Cardiac muscle cell (in vitro differentiated cells and primary cell): ENCODE measurements at places on chromosomes 12 and 14. TPM values are rescaled to one million over a fixed set of nuclear protein-coding genes. Genes with fewer than 3 reads are reported as not detected.

DNA sequence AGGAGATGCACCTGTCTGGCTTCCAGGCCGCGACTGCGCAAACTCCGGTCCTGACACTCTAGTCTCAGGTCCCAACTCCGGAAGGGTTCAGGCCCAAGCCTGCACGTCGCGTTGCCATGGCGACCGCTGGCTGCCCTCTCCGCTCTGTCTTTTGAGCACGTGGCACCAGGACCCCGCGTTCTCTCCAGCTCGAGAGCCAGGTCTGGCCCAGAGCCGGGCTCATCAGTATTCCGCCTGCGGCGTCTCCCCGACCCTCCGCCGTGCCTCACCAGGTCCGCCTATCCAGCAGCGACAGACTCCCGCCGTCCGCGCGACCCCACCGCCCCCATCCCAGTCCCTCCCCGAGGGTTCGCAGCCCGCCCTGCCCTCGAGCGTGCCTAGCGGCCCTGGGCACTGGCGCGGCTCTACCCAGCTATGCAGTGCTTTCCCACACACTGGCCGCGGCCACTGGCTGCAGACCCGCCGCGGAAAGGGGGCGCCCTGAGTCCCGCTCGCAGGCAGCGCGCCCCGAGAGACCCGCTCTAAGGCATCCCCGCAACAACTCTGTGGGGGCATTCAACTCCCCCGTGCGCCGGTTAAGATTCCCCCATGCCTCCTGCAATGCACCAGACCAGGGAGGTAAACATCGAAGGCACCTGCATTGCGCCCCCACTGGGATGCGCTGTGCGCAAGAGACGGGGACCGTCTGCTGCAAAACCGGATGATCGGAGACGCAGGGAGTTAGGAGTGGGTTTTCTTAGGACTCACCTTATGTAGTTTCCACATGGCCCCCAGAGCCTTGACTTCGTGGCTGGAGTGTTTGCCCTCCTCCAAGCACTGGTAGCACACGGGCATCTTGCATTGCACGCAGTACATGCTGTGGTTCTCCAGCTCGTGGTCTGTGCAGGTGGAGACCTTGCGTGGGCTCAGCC, 1.3 kb downstream of the TRIM9 start:
- H3K36me3 ChIP-seq = no peaks in the 10 kb centered on the region
- H3K4me3 ChIP-seq = peak overlapping the region; percentile 57
- peak; percentile 21 for DNase-seq
- H3K4me1 ChIP-seq = peaks cover 4% of the 10 kb centered on the region

DNA sequence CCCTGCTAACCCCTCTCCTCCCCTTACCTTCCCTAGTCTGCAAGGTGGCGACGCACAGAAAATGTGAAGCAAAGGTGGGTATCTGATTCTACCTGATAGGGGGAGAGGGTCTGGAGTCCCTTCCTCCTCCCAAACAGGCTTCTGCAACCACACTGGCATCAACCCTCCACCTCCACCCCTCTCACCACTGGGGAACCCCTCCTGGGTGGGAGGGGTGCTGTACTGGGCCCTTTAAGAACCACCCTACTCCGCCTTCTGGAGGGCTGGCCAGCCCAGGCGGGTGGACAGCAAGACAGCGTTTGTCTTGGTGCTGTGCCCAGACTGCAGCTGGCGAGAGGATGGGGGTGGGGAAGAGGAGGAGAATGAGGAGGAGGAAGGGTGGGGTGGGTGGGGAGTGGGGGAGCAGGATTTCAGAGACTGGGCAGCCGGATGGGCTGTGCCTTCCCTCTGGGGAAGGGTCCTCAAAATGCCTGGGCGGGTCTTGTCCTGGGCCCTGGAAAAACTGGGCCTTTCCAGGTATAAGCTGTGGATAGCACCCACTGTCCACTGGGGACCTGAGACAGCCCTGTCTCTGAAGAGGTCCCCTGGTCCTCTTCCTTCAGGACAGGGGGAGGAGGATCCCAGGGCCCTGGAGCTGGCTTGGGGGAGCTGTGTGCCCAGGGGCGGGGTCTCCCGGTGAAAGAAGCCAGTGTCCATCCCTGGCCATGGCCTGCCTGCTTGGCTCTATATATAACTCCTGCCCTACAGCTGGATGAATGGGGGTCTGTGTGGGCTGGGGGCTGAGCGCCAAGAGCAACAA, 2.8 kb downstream of the TNS2 start:
- H3K4me3 ChIP-seq = no peak overlapping the region
- no peak overlapping the region for H3K27ac ChIP-seq
- no peaks in the 10 kb centered on the region for H3K36me3 ChIP-seq
- peak; percentile 92 for DNase-seq
- H3K4me1 ChIP-seq = peaks cover 31% of the 10 kb centered on the region
- H3K27me3 ChIP-seq = no peaks in the 10 kb centered on the region

DNA sequence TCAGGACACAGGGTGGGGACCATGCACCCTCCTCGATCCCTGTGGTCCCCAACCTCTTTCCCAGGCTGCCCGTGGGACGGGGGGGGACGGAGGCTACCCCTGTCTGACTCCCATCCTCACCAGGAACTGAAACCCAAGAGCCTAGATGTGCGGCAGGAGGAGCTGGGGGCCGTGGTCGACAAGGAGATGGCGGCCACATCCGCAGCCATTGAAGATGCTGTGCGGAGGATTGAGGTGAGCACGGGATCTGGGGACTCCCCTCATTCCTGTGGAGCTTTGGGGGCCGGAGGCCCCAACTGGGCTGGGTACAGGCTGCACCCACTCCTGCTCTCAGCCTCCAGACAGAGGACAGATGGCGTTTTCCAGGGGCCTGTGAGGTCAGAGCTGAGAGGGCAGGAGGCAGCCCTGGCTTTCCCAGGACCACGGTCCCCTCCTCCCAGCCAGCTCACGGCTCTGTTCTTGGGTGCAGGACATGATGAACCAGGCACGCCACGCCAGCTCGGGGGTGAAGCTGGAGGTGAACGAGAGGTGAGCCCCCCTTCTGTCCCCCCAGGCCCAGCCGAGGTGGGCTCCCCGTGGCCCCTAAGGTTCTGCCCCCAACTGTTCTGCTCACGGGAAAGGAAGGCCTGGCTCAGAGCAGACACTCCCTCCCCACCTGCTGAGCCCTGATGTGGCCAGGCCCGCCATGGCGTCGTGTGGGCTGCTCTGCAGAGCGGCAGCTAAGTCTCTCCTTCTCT, 24.2 kb downstream of the HIP1R start:
- H3K4me1 ChIP-seq = no peaks in the 10 kb centered on the region
- DNase-seq = no peak
- no peak overlapping the region for H3K27ac ChIP-seq
- no peak overlapping the region for H3K4me3 ChIP-seq

Gene RDH11
- 70.5 and 92.2 TPM in 2 replicates for polyA plus RNA-seq

Gene MAP3K9
- 3.3 and 5.4 TPM in 2 replicates for polyA plus RNA-seq
